ENCODE measurements at places on chromosomes 3 and 15.
A peak's percentile ranks its signal among the peaks of the same experiment; 100 is the strongest.

DNA sequence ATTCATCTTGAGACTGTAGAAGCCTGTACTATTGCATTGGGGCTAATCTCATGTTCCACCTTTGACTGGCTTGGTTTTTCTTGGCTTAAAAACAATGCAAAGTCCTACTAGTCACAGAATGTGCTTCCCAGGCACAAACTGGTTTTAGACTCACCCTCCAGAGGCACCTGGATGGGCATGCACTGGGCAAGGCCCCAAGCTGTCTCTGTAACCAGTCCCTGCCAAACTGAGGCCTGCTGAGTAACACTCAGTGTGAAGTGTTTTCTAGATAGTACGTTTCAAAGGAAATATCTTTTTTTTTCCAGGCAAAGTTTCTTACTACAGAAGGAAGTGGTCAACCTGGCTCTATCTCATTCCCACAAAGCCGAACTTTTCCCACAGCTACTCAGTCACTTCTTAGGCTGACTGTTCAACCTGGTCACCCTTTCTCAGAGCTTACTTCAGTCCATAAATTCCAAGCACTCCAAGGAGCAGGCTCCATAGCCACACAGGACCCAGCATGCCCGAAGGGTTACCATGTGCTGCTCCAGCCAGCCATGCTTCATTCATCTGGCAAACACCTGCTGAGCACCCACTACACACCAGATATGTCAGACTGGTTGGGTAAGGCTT, 57.4 kb downstream of the NPTN start:
- no peaks in the 10 kb centered on the region for H3K27me3 ChIP-seq
- peaks cover 77% of the 10 kb centered on the region for H3K4me1 ChIP-seq
- H3K27ac ChIP-seq, result peak overlapping the region; percentile 85
- DNase-seq, result peak; percentile 1
- no peak overlapping the region for H3K4me3 ChIP-seq
- H3K36me3 ChIP-seq, result peaks cover 52% of the 10 kb centered on the region

DNA sequence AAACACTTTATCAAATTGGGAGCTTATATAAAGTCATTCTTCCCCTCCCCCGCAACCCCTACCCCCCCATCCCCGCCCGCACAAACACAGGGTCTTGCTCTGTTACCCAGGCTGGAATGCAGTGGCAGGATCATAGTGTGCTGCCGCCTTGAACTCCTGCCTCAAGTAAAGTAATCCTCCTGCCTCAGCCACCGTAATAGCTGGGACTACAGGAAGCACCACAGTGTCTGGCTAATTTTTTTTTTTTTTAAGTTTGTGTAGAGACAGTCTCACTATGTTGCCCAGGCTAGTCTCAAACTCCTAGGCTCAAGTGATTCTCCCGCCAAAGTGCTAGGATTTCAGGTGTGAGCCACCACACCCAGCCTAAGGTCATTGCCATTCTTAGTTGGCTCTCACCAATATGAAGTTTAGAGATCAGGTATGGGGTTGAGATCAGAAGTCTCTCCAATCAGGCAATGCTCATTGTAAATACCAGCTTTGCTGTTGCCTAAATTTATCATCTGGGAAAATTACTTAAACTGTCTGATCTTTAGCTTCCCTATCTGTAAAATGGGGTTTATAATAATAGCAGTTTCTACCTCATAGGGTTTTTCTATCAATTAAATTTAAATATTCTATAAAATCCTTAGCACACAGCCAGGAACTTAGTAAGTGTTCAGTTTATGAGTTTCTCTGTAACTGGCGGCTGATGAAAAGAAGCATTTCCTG, 60.3 kb downstream of the TGFBR2 start:
- no peak overlapping the region for H3K27ac ChIP-seq
- H3K4me1 ChIP-seq, result peaks cover 6% of the 10 kb centered on the region
- no peak overlapping the region for H3K4me3 ChIP-seq
- DNase-seq, result no peak

GRCh38 chr3:95567346-95567745, 1247.0 kb upstream of the EPHA6 start:
- no peaks in the 10 kb centered on the region for H3K27me3 ChIP-seq
- no peaks in the 10 kb centered on the region for H3K36me3 ChIP-seq
- DNase-seq, result no peak
- no peak overlapping the region for H3K4me3 ChIP-seq
- no peaks in the 10 kb centered on the region for H3K4me1 ChIP-seq

DNA sequence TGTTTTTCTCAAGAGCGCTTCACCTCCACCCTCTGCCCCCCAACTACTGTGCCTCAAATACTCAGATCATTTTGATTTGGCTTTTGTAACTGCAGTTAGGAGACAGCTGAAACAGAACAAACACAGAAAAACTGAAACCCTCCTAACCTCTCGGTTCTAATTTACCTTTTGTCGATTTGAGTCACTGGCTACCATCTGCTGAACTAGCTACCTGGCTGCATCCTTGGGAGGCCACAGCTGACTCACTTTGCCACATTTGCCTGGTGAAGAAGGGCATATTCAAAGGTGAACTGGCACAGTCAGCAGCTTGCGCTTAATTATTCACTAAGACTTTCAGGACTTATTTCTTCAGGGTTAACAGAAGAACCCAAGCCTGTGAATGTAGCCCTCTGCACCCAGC, 117.7 kb downstream of the FOXB1 start:
- no peak for DNase-seq
- H3K27me3 ChIP-seq, result no peaks in the 10 kb centered on the region
- no peaks in the 10 kb centered on the region for H3K4me1 ChIP-seq

- H3K4me1 ChIP-seq, result no peaks in the 10 kb centered on the region
- no peak overlapping the region for H3K4me3 ChIP-seq
- no peak for DNase-seq
- H3K27ac ChIP-seq, result no peak overlapping the region
- H3K27me3 ChIP-seq, result no peaks in the 10 kb centered on the region
These were observed 271.0 kb upstream of the GADL1 start for GRCh38 chr3:31165399-31165860.

- H3K4me1 ChIP-seq, result peaks cover 27% of the 10 kb centered on the region
- H3K27ac ChIP-seq, result peak overlapping the region; percentile 94
- H3K4me3 ChIP-seq, result peak overlapping the region; percentile 48
- H3K36me3 ChIP-seq, result no peaks in the 10 kb centered on the region
These were observed 75.9 kb downstream of the VGLL4 start for GRCh38 chr3:11567516-11568467.

DNA sequence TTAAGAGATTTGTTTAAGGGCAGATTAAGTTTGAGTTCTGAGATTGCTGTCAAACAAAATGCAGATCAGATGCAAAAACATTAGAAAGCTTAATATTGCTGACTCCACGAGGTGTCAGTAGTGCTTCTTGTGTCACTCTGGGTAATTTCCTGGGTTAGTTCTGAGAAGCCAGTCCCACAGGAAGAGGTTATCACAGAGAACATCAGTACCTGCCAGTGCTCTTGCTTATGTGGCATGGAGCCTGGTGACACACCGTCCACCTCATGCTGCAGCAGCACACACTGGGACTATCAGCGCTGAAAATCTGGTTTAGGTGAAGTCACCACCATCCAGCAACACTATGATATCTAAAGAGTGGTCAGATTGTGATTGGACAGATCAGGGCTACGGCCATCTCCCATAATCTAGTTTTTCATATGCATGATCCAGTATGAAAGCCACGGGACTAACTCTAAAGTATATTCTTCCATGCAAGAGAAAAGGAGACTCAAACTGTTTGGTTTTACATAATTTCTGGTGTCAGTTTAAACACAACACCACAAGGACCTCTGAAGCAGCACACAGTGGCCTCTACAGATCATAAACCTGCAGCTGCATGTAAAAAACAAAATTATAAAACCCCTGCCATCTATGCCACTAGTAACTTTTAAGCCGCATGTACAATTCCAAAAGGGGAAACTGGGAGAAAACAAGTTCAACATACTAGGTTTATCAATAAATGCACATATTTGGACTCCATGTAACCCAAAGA, 36.1 kb upstream of the MYO5C start:
- H3K4me1 ChIP-seq, result no peaks in the 10 kb centered on the region
- no peak overlapping the region for H3K27ac ChIP-seq
- no peak for DNase-seq
- H3K36me3 ChIP-seq, result no peaks in the 10 kb centered on the region
- H3K4me3 ChIP-seq, result no peak overlapping the region

DNA sequence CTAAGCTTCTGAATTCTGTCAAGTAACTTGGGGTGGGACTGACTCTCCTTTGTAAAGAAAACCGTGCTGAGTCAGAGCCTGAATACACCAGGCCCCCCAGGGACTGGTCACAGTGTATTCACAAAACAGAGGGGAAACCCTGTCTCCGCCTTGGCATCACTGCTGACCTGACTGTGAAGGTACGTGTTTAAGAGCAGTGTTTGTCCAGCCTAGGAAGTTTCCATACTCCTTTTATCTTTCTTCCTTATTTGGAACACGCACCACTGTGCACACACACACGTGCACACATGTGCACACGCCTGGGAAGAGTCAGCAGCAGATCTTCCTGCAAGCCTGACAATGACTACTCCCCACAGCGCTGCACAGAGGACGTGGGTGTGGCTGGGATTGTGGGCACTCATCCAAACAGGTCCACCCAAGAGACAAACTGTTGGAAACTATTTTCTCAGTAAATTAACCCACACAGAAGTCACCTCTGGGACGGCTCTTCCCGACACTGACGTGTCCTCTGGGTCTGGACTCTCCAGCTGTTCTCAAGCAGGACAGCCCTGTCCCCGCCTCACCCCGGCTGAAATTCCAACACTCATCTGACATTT, 87.7 kb downstream of the ATP10A start:
- no peaks in the 10 kb centered on the region for H3K27me3 ChIP-seq
- DNase-seq, result no peak
- H3K4me3 ChIP-seq, result no peak overlapping the region
- peaks cover 14% of the 10 kb centered on the region for H3K4me1 ChIP-seq

GRCh38 chr3:291646-292436, 95.3 kb downstream of the CHL1 start:
- no peak overlapping the region for H3K4me3 ChIP-seq
- H3K36me3 ChIP-seq, result no peaks in the 10 kb centered on the region
- no peak overlapping the region for H3K27ac ChIP-seq

DNA sequence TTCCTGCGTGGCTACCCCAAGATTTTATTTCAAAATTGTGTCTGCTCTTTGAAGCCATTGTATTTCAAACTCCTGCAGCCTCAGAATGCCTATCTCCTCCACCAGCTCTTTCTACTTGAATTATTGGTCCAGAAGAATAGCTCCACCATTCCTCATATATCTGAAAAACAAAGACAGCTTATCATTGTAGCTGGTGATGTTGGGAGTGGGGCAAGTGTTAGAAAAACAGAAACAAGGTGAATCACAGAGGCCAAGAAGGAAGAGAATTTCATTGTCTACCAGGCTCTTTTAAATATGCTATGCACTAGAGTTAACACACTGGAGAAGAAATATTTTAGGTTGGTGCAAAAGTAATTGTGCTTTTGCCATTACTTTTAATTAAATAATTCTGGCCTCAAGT, 307.9 kb upstream of the ROPN1 start:
- no peaks in the 10 kb centered on the region for H3K36me3 ChIP-seq
- H3K4me1 ChIP-seq, result peaks cover 17% of the 10 kb centered on the region
- no peak overlapping the region for H3K4me3 ChIP-seq
- no peak for DNase-seq
- no peak overlapping the region for H3K27ac ChIP-seq

- no peak overlapping the region for H3K27ac ChIP-seq
- no peak for DNase-seq
- no peak overlapping the region for H3K4me3 ChIP-seq
These were observed 20.9 kb downstream of the PGBD4 start for GRCh38 chr15:34122771-34123183.

- H3K27ac ChIP-seq, result peak overlapping the region; percentile 80
- no peak for DNase-seq
- no peaks in the 10 kb centered on the region for H3K36me3 ChIP-seq
- H3K27me3 ChIP-seq, result no peaks in the 10 kb centered on the region
- H3K4me1 ChIP-seq, result peaks cover 27% of the 10 kb centered on the region
These were observed 86.9 kb upstream of the RASGRP1 start for GRCh38 chr15:38651328-38652038.

DNA sequence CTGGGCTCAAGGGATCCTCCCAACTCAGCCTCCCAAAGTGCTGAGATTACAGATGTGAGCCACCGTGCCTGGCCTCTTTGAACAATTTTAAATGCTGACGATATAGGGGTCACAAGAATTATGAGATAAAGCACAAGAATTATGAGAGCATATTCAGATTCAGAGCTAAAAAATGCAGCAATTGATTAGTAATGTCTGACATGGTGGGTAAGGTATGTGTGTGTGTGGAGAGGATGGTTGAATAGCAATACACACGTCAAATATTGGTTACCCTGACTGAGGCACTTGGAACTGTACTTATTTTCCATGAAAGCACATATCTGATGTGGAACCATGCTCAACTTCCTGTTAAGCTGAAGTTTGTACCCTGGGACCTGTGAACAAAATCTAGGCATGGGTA, 115.6 kb downstream of the EOMES start:
- H3K36me3 ChIP-seq, result no peaks in the 10 kb centered on the region
- no peaks in the 10 kb centered on the region for H3K4me1 ChIP-seq
- H3K27ac ChIP-seq, result no peak overlapping the region
- H3K4me3 ChIP-seq, result no peak overlapping the region

DNA sequence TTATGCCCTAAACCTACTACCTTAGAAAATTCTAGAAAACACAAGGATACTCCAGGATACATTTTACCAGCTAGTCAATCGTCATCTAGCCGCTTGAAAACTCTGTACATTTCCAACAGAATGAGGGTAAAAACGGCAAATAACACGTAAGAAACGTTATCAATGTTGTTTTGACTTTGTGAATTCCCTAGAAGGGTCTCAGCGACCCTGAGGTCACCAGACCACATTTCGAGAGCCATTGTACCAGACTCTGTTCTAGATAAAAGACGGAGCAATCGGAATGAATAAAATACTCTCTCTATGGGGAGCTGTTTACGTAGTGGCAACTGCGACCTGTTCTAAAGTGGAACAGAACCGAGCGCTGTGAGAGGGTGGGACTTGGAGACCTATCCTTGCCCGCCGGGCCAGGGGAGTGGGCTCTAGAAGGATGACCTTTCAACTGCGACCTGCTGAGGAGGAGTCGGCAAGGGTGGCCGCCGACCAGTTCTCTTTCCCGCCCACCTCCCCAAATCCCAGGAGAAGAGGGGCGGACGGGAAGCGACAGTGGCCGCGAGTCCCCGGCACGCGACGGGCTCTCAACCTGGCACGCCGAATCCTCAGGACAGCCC, 778 bp upstream of the AP4E1 start:
- H3K27me3 ChIP-seq, result no peaks in the 10 kb centered on the region
- DNase-seq, result no peak
- peak overlapping the region; percentile 66 for H3K4me3 ChIP-seq
- H3K4me1 ChIP-seq, result peaks cover 15% of the 10 kb centered on the region

DNA sequence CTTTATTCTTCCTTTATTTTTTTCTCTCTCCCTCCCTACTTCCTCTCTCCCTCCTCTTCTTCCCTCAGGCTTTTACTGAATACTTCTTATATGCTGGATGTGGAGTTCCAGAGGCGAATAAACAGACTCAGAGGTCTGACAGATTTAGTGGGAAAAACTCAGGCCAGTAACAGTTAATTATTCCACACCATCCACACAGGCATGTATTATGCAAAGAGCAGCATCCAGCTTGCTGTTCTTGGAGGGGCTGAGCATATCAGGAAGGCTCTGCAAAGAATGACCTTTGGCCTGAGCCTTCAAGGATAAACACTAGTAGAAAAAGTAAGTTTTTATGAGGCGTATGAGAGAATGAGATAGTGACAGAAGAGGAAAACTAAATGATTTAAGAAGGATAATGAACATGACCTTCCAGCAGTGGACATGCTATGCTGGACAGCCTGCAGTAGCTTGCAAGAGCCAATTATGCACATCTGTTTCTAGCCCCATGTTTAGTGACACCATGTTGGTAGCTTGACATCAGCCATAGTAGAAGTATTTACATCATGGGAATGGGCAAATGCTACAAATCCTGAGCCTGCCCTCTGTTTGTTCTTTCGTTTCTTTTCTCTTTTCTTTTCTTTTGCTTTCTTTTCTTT, 387.4 kb downstream of the EPHB1 start:
- no peak overlapping the region for H3K27ac ChIP-seq
- H3K4me1 ChIP-seq, result no peaks in the 10 kb centered on the region
- no peak for DNase-seq
- no peaks in the 10 kb centered on the region for H3K36me3 ChIP-seq
- H3K4me3 ChIP-seq, result no peak overlapping the region

Measured in esophagus squamous epithelium (tissue), 5 donors.